ENCODE measurements at places on chromosomes 3 and 15.

DNA sequence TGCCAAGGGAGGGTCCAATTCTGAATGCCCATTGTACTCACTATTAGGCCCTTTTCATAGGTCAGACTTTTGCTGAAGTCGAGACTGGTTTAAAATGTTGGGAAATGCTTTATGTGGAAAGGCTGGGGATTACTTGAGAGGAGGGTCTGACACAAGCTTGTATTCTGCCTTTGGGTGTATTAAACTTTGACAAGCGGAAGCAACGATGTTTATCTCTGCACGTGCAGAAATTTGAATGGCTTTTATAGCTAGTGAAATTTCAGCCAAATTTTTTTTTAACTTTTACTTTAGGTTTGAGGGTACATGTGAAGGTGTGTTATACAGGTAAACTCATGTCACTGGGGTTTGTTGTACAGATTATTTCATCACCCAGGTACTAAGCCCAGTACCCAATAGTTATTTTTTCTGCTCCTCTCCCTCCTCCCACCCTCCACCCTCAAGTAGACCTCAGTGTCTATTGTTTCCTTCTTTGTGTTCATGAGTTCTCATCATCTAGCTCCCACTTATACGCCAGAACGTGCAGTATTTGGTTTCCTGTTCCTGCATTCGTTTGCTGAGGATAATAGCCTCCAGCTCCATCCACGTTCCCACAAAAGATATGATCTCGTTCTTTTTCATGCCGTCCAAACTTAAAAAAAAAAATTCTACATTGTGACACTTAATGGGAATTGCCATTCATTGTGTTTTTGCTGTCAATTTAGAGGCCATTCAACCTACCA is 223.0 kb upstream of the BHLHE40 start:
- no peak for DNase-seq

GRCh38 chr3:18841422-18842343 is 306.6 kb upstream of the KCNH8 start:
- DNase-seq = no peak

GRCh38 chr3:6921066-6921465 is 60.2 kb downstream of the GRM7 start:
- no peak for DNase-seq

DNA sequence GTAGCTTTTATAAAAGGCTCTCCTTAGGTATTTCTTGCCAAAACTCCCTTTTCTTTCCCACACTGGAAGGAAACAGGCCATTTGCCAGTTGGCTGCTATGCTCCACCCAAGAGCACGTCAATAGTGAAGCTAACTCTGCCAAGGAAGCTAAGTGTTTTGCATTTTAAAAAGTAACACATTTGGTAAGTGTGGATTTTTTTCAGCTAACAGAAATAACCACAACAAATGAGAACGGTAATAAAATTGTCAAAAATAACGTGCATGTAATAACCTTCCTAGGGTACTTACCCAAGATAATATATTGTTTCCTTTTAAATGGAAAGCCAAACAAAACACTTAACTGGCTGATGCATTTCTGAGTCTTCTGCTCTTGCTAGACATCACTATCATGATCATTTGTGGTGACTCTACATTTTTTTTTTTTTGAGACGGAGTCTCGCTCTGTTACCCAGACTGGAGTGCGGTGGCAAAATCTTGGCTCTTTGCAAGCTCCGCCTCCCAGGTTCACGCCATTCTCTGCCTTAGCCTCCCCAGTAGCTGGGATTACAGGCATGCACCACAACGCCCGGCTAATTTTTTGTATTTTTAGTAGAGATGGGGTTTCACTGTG is 4.6 kb downstream of the DPP8 start:
- no peak for DNase-seq

Data from activated CD8-positive, alpha-beta memory T cell treated with anti-CD3 and anti-CD28 coated beads, Interleukin-2, amount 10 ng/mL, durations not matched to agents 7 days and 5 days (primary cell).